ENCODE measurements at places on chromosomes 16 and 17.

DNA sequence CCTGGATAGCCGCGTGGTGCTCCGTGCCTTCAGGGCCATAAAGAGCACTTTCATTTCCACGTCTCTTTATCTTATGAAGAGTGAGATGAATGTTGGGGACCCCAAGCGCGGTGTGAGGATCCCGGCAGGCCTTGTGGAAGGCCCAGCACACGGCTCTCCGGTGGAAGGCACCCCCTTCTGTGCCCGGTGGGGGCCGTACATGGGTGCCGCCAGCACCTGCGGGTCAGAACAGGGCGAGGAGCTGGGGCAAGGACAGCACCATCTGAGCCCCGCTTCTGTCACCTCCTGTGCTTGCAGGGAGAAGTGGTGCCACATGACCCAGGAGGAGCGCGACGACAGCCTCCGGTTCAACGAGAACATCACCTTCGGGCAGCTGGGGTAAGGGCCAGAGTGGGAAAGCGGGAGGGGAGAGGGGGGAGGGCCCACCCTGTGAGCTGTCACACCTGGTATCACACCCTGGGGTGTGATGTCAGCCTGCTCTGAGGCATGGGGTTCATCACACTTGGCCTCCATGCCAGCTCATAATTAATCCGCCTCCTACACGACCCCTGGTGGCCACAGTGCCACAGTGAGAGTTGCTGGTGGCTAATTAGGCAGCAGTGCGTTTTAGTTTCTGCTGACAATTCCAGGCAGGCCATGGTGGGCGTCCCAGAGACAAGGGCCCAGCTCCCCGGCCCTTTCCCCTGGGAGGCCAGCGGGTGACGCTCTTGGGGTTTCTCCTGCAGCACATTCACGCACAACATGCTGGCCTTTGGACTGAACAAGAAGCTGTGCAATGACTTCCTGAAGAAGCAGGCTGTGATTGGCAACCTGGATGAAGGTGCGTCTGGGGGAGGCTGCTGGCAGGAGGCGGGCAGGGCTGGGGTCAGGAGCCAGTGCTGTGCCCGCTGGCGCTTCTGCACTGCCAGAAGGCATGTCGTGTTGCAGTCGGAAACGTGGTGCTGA, 25.7 kb downstream of the CIBAR2 start:
- peak; percentile 74 for DNase-seq

DNA sequence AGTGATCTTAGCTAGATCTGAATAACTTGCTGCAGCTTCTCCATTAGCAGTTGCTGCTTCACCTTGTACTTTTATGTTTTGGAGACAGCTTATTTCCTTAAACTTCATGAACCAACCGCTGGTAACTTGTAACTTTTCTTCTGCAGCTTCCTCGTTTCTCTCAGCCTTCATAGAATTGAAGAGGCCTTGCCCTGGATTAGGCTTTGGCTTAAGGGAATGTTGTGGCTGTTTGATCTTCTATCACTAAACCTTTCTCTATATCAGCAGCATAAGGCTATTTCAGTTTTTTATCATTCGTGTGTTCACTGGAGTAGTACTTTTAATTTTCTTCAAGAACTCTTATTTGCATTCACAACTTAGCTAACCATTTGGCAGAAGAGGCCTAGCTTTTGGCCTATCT, 21.5 kb upstream of the TMEM92 start:
- no peak for DNase-seq

DNA sequence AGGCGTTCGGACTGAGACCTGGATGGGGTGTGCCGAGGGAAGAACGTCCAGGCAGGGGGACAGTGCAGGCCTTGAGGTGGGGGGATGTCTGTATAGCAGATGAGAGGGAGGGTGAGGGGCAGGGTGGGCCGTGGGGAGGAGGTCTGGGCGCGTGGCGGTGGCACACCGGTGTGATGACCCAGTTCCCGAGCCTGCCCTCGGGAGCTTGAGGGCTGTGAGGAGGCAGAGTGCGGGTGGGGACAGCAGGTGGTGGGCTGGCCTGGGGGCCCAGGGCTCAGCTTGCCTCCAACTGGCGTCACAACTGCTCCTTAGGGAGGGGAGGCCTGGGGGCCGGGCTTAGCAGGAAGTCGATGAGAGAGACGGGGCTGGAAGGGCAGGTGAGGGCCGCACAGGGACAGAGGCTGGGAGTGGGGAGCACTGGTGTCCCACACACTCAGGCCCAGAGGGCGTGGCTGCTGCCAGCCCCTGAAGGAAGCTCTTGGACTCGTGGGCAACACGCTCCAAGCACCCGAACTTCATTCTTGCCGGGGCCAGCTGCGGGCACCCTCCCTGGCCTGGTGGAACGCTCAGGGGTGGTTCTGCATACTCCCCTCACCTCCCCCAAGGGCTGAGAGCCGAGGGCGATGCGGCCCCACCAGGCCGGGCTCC, 6.5 kb downstream of the CACNA1H start:
- no peak for DNase-seq

- DNase-seq = no peak
Observed at GRCh38 chr16:71432906-71433305, 8.9 kb downstream of the TLE7 start.

- no peak for DNase-seq
Observed at GRCh38 chr16:13322336-13322735, 420.9 kb downstream of the SHISA9 start.

GRCh38 chr17:36198831-36199465, 2.4 kb upstream of the CCL3L1 start:
- DNase-seq = no peak

GRCh38 chr17:40582328-40582901, 17.1 kb upstream of the CCR7 start:
- peak; percentile 91 for DNase-seq

DNA sequence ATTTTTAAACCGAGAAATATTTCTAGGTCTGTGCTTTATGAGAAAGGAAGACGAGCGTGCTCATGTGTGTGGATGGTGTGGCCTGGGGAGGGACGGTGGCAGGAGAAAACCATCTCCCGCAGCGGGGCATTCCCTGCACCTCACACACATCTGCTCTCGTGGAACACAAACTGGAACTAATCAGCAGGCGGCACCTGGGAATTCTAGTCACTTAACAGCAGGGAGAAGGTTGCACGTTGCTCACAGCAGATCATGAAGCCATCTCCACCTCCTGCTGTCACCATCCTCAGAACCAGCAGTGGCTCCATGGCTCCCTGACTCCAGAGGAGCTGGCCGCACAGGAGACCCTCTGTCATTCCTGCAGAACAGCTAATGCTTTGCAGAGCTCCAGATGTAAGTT, 35.2 kb downstream of the ADCY9 start:
- no peak for DNase-seq

DNA sequence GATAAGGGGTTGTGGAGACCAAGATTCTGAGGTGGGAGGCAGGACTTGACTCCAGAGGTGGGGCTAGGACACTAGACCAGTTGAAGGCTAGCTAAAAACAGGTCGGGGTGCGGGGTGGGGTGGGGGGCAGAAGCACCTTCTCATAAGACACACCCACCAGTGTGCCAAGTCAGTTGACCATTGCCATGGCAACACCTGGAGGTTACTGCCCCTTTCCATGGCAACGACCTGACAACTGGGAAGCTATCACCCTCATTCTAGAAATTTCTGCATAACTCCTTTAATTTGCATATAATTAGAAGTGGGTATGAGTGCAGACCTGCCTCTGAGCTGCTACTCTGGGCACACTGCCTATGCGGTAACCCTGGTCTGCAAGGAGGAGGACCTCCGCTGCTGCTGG, 53.9 kb upstream of the ALOX12 start:
- no peak for DNase-seq
